ENCODE measurements at places on chromosomes 12 and 14.
A peak's percentile ranks its signal among the peaks of the same experiment; 100 is the strongest.

DNA sequence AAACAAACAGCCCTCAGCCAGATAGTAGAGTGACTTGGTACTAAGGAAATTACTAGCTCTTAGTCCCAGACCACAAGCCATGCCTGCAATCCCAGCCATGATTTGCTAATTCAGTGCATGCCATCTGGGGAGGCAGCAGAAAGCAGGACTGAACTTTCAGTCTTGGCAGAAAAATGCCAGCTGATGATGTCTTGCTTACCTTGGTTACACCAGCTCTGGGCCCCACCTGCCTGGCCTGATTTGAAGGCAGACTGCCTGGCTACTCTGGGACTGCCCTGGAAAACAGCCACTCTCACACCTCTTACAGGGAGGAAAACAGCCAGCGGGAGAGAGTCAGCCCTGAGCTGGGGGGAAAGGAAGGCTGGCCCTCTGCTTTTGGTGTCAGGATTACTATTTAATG lies 4.6 kb upstream of the UNC119B start:
- no peak for DNase-seq

DNA sequence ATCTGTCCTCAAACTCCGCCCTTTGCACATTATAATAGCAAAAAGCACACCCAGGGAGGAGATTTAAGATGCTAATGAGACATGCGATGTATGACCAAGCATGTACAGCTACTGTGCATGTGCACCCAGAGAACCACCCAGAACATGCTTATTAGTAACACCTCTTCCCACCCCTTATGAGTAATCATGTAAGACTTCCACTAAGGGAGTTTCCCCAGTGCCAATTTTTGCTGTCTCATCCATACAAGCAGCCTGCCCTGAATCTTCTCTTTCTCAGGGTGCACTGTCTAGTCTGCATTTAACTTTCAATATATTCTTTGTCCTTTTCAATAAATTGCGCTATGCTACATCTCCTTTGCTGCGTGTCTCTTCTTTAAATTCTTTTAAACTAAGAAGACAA lies 830.0 kb upstream of the NOVA1 start:
- no peak for DNase-seq

DNA sequence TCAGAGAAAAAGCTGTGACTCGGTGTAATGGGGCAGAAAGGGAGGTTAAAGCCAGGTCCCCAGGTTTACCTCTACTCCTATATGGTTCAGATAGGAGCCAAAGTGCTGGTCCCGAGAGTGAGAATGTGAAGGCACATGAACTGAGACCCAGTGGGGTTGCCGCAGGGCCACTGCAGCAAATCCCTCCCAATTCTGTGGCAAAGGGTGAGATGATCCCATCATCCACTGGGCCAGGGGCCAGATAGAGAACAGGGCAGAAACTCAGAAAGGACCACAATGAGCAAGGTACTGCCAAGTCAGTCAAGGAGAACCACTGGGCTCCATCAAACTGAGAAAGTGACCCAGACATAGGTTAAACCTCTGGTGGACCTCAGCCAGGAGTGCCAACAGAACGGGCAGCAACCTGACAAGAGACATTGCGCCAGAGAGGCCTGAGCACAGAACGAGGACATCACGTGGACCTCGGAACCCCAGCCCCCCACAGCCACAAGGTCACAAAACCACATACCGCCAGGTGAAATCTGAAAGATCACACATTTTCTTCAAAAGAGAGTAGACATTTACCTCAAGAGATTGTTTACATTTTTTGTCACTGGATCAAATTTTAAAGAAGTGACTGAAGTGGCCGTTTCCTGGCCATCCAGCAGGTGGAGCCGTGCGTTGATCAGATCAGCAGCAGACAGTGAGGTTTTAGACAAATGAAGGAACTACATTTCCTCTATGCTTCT lies 20.5 kb upstream of the ITPR2 start:
- DNase-seq: peak; percentile 89

GRCh38 chr12:43988838-43989560 lies 153.1 kb downstream of the TMEM117 start:
- DNase-seq: no peak

DNA sequence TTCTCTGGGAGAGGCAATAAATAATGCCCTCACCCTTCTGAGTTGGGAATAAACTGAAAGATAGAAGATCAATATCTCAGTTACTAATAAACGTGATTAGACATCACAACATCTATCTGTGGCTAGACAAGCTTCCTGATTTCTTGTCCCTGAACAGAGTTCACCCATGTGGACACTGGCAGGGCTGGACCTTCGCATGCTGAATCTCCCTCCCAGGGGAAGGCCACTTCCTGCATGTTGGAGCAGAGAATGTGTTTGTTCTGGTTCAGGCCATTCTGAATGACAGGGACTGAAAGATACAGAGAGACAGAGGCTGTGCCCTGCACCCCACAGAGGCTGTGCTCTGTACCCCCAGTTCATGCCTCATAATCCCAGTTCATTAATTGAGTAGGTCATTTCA lies 132.6 kb downstream of the SLC38A1 start:
- DNase-seq: no peak

- no peak for DNase-seq
Observed at GRCh38 chr12:68420225-68421010, 88.3 kb upstream of the MDM1 start.

DNA sequence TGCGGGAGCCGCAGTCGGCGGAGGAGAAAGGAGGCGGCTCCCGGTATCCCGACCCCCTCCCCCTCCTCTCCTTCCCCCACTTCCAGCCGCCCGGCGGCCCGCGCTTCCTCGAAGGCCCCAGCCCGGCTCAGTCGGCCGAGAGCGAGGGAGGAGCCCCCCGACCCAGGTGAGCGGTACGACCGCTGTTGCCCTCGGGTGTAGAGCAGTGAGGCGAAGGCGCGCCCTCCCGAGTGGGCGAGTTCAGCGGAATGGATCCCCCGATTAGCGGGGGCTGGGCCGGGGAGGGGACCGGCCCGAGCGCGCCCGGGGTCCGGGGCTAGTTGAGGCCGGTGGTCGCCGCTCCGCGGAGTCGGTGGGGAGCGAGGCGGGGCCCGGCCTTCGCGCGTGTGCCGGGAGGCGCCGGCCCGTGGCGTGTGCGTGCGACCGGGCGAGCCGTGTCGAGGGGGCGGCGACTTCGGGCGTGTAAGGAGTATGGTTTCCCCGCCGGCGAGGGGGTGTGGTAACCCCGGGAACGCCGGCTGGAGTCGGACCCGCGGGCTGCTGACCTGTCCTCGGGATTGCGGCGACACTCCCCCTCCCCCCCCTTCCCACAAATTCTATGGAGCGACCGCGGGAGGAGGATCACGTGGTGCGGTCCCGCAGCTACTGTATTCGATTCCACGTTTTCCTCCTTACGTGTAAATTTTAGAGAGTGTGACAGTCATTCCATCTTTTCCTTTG lies 501 bp downstream of the RIMKLB start:
- DNase-seq: peak; percentile 91

- DNase-seq: no peak
Observed at GRCh38 chr12:58895053-58895452, 25.3 kb downstream of the LRIG3 start.

DNA sequence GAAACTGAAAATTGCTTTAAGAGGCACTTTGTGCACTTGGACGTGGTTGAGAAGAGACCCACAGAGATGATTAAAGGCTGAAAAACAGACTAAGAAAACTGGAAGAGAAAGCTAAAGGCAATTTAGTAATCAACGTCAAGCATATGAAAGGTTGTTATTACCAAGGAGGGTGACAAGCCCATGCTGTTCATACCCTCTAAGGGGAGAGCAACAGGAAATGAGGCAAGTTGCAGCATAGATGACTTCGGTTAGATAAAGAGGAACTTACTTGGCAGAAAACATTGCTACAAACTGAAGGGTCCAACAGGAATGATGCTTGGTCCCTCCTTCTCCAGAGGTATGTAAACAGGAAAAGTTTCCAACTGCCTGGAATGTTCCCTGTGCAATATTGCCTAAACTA lies 107.8 kb downstream of the DUSP6 start:
- no peak for DNase-seq

DNA sequence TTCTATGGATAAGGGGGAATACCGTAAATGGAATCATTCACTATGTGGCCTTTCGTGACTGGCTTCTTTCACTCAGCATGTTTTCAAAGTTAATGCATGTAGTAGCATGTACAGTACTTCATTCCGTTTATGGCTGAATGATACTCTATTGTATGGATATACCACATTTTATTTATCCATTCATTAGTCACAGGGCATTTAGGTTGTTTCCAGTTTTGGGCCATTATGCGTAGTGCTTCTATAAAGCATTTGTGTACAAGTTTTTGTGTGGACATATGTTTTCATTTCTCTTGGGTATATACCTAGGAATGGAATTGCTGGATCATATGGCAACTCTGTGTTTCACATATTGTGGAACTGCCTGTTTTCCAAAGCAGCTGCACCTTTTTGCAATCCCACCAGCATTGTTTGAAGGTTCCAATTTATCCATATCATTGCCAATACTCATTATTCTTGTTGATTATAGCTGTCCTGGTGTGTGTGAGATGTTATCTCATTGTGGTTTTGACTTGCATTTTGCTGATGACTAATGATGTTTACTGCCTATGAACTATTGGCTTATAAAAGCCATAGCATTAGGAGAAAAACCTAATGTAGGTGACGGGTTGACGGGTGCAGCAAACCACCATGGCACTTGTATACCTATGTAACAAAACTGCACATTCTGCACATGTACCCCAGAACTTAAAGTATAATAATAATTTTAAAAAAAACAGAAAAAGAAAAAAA lies 45.5 kb downstream of the ATF7IP start:
- no peak for DNase-seq

DNA sequence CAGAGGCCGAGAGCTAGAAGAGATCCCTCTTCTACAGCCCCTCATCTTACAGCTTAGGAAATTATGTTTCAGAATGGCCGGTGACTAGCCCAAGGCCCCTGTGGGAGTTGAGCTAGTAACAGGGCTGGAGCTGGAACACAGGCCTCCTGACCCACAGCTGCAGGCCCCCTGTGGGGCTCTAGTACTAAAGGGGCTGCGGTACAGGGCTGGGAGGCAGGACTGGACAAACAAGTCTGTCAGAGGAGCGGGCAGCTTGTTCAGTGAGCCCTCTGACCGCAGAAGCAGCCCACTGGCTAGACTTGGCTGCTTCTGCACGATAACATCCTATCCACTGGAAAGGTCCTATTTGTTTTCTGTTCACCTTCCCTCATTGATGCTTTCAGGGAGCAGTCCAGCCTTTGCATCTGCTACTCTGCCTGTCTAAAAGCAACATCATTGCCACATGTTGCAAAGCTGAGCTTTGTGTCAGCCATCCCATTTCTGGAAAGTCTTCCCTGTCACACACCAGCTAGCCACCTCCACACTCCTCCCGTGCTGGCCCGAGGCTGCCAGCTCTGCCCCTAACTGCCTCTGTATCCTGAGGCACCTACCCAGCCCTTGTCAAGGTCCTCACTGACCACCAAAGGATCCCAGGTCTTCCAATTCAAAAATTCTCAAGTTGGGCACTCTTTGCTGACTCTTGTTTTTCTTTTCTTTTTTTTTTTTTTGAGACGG lies 10.2 kb downstream of the PSMC1 start:
- DNase-seq: no peak

GRCh38 chr14:92223025-92223424 lies 99.9 kb upstream of the SLC24A4 start:
- DNase-seq: no peak

DNA sequence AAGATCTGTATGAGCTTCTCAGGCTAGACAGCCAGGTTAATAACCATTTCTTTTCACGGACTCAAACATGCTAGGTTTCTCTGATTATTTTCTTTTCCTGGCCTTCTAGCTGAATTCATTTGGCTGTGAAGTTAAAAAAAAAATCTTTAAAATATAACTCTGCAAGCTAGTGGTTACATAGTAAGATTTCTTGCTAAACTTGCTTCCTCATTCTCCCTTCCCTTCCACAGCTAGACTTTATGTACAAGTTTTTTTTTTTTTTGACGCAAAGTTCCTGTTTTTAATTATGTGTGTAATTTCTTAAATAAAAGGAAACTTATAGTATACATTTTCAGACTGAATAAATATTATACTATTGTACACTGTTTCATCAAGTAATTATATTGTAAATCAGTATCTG lies 145.4 kb downstream of the TMTC2 start:
- no peak for DNase-seq

GRCh38 chr12:69645031-69645430 lies 34.3 kb upstream of the LRRC10 start:
- DNase-seq: no peak

DNA sequence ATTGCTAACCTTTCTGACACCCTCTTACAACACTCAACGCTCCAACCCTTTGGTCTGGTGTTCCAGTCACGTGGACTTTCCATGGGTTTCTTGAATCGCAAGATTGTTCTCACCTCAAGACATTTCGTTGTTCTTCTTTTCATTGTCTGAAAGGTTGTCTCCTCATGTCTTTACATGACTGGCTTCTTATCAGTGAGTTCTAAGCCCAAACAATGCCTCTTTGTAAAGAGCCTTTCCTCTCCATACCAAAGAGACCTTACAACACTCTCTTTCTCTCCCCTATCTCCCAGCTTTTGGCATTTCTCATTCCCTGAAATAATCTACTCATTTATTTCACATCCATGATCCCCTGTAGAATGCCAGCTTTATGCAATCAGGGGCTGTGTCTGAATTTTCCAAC lies 1144.8 kb downstream of the AACS start:
- DNase-seq: no peak

DNA sequence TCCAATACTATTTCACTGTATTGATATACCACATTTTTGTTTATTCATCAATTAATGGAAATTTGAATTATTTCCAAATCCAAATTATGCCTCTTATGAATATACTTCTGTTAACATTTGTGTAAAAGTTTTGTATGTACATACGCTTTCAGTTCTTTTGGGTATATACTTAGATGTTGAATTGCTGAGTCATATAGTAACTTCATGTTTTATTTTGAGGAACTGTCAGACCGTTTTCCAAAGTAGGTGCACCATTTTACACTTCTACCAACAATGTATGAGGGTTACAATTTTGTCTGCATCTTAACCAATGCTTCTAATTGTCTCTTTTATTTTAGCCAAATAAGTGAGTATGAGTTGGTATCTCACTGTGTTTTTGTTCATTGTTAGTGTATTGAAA lies 10.2 kb upstream of the CCER1 start:
- no peak for DNase-seq

- DNase-seq: peak; percentile 46
Observed at GRCh38 chr12:85089792-85090191, 53.6 kb downstream of the LRRIQ1 start.

GRCh38 chr14:21308132-21308478 lies 28.2 kb downstream of the RPGRIP1 start:
- no peak for DNase-seq

- no peak for DNase-seq
Observed at GRCh38 chr14:33811721-33812120, 139.2 kb downstream of the EGLN3 start.

GRCh38 chr12:106519607-106520021 lies 63.2 kb upstream of the RFX4 start:
- DNase-seq: no peak

All from endodermal cell (in vitro differentiated cells).